Muscle of leg (tissue), 16 donors: ENCODE measurements at places on chromosomes 1 and 21.

DNA sequence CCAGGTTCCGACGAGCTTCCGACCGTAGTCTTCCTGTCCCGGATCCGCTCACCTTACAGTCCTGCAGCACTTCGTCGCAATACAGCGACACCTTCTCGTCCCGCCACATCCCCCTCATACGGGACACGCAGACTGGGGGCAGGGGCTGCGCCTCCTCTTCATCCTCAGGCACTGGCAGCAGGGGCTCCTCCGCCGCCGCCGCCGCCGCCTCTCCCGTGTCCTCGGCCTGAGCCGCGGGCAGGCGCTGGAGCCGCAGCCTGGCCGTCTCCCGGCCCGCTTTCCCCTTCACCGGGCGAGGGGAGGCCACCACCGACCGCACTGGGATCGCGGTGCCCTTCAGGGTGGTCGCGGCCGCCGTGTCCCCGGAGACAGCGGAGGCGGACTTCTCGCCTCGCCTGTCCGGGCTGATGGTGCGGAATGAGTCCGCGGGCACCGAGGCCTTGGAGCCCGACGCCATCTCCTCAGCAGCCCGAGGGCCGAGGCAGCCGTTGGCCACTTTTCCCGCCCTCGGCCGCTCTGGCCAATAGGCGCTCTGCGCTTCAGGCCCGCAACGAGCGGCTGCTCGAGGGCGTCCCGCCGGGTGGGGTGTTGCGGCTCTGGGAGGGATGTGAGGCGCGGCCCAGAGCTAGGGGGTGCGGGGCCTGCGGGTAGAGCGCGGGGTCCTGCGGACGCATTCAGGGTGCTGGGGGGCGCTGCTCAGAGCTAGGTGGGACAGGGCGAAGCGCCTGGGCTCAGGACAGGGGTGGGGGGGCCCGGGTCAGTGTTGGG is at the start of gene SHCBP1L:
Gene SHCBP1L (minus strand): TSS at position 490 of the 768 bp plus-strand sequence. CDS start 33 bp downstream, at position 457.
- DNase-seq, result peak; percentile 55

DNA sequence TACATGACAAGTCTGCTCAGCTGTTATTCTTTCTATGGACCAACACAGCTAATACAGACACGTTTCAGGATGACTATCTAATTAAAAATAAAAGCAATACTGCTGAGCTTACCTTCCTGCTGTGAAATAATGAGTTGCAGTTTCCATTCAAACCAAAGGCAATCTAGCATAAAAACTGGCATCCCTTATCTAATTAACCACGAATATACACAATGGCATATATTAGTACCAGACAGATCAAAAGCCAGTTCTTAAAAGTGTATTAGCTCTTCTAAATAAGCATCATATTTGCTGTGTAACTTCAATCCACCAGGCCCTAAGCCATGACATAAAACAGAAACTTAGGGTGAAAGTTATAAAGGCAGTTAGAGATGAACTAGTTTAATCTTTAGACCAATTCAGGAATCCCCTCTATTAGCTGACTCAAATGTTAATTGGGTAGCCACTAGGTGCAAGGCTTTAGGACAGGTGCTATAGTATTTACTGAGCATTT is 20.6 kb downstream of the TESK2 start:
- DNase-seq, result no peak

GRCh38 chr1:225713281-225713680 is 60.4 kb upstream of the ENAH start:
- DNase-seq, result no peak

DNA sequence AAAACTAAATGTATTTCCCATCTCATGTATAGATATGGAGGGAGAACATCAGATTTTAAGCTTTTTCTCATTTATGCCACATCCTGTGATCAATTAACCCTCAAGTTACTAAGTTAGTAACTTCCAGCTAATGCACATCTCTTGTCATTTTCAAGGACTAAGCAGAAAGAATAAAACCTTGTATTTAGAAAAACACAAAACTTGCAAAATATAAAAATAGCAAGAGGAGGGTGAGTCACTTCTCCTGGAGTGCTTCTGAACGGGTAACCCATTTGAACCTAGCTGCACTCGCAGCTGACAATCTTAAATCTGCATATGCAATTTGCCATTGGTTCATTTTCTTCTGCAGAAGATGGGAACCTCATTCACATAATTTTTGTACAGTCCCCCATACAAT is 500.5 kb downstream of the SETD4 start:
- no peak for DNase-seq

- DNase-seq, result no peak
These were observed 244.6 kb upstream of the DMRTA2 start for GRCh38 chr1:50667710-50668356.

- no peak for DNase-seq
These were observed 182.0 kb upstream of the RUNX1 start for GRCh38 chr21:35231090-35231489.

DNA sequence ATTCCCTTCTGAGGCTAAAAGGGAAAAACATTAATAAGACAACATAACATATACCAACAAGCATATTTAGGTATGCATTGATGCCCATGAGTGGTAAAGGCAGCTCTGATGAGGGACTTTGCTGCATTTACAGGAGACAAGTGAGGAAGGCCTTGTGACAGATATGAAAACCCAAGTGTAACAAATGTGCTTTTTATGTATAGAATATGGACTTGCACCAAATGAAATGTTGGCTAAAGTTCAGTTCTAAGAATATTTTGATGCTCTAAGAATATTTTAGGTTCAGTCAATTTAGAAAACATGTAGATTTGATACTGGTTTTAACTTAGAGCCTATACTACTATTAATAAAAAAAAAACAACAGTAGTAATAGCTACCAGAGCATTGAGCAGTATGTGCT is 424.7 kb downstream of the LMO4 start:
- no peak for DNase-seq

- peak; percentile 18 for DNase-seq
These were observed 143.6 kb downstream of the CNIH3 start for GRCh38 chr1:224759681-224760091.

GRCh38 chr21:32307706-32308105 is 9.1 kb downstream of the MRAP start:
- no peak for DNase-seq

DNA sequence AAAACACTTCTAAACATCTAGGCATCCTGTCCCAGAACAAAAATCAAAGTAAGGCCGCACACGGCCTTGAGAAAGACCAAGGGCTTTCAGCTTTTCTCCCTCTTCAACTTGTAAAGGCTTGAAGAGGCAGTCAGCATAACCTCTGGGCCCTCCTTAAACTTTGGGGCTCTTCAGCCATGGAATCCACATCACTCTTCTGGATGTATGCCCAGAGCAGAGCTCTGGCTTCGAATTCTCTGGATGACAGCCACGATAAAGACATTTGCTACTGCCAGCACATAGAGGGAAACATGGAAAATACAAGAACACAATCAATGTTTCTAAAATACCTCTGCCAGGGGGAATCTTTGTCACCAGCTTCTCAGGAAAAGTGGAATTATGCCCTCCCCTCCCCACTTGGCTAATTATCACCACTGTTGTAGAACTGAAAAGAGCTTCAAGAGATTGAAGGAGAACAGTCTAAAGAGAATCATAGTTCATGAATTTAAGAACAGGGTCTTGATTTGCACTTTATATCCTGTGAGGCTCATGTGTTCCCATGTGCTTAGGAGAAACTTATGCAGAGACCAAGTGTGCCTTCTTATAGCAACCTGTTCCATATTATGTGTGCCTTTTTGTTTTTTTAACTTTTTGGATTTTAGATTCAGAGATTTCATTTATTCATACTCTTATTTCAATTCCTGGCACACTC is 39.0 kb upstream of the DPT start:
- peak; percentile 97 for DNase-seq

DNA sequence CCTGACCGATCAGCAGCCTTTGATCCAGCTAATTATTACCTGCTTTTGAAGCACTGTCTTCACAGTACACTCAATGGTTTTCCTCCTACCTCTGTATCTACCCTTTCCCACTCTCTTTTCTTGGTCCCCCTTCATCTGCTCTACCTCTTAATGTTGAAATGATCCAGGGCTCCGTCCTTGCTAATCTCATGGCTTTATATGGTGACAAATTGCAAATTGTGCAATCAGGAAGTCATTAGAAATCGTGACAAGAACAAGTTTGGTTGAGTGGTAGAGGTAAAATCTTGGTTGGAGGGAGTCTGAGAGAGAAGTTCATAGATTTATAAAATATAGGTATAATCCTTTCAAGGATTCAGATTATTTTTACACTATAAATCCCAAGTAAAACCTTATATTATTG is 9.6 kb upstream of the CYB5R1 start:
- no peak for DNase-seq

DNA sequence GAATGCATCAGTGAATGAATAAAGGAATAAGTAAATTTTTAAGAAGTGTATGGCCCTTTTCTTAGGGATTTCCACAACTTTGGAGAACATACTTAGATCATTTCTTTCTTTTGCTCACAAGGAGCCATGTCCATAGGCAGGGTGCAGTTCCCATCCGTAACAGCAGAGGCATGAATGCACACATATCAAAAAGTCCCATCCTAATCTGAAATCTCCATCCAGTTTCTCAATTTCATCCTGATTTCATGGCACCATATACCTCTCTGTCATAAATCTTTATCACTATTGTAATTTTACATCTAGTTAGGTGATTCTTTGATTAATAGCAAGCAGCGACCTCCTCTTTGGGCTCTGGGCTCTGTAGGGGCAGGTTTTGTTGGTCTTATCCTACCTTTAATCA is 359.2 kb downstream of the RRAGC start:
- DNase-seq, result no peak
